ENCODE measurements at places on chromosomes 7 and 10.
A peak's percentile ranks its signal among the peaks of the same experiment; 100 is the strongest.

- DNase-seq = no peak
Measured at GRCh38 chr10:117237401-117237991, 3.4 kb upstream of the SLC18A2 start.

- DNase-seq = no peak
Measured at GRCh38 chr7:44293561-44294324, 31.7 kb downstream of the CAMK2B start.

DNA sequence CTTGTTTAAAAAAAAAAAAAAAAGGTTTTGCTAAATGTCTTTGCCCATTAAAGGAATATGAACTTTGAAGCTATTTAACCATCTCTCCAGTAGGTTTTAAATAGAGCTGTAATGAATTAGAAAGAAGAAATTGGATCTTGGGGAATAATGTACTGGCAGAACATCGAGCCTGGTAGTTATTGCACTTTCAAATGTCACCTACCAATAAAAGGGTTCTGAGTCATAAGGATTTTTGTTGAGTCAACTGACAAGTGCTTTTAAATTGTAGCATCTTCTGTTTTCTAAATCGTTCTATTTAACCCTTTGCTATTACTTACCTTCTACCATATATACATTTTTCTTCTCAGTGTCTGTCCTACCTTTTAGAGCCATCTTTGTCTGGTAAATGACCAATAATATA lies 10.7 kb downstream of the CUTC start:
- DNase-seq = no peak

GRCh38 chr10:110969183-110969582 lies 49.8 kb downstream of the SHOC2 start:
- no peak for DNase-seq

DNA sequence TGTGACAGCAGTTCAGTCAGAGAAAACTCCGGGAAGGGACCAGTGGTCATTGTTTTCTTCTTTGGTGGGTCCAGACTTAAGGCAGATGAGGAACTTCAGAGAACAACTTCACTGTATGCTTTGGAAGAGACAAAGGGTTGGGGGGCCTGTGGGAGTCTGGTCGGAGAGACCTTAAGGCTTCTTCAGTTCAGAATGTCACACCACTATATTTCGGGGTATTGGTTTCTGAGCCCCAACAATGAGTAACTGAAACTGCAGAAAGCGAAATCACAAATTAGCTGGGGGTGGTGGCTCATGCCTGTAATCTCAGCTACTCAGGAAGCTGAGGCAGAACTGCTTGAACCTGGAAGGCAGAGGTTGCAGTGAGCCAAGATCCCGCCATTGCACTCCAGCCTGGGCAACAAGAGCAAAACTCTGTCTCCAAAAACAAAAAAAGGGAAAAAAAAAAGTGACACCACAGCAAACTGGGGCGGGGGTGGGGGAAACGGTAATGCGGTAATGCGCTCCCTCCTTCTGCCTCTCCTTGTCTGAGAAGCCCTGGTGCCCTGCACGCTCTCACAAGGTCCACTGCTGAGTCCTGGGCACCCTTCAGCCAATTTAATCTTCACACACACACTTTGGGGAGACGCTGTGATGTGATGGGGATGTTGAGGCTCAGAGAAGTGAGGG lies 2.2 kb upstream of the ADIRF start:
- no peak for DNase-seq

GRCh38 chr7:151432658-151433521 lies 7.1 kb downstream of the CRYGN start:
- no peak for DNase-seq

DNA sequence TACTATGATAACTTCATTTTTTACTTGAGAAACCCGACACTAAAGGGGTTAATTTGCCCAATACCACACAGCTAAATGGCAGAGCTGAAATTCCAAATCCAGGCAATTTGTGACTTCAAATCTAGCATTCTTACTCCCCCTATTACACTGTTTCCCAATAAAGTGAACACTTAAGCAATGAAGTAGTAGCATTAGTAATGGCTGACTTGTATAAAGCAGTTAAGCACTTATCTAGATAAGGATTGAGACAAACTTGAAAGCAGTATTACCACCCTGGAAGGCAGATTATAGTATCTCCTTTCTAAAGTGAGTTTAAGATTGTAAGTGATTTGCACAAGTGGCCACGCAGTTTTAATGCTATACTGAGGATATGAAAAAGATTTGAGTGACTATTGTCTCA lies 39.3 kb downstream of the WASL start:
- no peak for DNase-seq

- peak; percentile 65 for DNase-seq
Measured at GRCh38 chr7:131513245-131514061, 43.0 kb downstream of the PODXL start.

DNA sequence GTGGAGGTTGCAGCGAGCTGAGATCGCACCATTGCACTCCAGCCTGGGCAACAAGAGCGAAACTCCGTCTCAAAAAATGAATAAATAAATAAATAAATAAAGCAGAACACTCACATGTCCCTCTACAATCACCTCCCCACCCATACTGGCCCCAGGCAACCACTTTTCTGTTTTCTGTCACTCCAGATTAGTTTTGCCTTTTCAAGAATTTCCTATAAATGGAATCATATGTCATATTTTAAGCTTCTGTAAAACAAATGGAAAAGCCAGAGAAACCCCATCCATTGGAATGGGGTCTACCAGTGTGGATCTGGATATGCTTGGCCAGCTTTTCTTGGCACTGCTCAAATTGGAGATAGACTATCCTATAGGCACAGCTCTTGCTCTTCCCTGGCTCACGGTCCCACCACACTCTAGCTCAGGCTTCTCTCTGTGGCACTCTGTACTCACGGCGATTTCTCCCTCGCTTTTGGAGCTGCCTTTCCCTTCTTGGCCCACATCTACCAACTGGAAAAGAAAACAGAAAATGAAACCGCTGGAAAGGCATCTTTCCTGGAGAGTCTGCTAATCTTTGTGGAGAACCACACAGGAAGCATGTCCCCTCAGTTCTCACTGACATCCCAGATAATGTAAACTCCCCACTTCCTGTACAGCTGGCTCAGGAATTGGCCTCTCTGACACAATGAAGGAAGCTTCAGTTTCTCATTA lies 210.1 kb downstream of the JCAD start:
- DNase-seq = no peak

DNA sequence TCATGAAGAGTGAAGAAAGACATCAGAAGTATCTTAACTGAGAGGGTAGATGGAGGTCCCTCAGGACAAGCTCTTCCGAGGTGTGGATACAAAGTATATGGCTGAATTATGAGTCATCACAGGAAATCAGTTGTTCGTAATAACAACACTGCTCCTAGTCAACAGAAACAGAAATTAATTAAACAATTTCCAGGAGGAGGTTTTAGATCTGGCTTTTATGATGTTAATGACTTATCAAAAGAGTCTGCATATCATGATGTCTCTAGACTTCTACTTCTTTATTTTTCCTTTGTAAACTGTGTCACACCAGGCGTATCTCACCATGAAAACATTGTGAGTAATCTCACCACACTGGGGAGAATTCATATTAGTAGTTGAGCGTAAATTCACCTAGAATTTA lies 31.2 kb downstream of the OSBPL3 start:
- no peak for DNase-seq

DNA sequence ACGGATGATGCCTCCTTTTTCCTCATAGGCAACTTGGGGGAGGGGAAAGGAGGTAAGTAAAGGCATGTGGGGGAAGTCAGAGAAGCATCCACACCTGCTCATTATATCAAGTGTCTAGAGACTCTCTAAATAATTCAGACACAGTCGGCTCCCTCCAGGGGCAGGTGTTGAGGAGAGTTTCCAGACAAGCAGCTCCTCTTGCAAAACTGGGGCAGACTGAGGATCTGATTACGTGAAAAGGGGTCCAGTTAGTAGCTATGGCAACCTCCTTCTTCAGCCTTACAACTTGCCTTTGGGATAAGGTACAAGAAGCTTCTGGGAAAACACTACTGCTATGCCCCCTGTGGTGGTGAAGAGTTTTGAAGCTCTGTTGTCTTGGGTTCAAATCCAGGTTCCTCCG lies 39.0 kb upstream of the SORBS1 start:
- DNase-seq = no peak

GRCh38 chr7:94697035-94697974 lies 41.4 kb upstream of the SGCE start:
- no peak for DNase-seq

DNA sequence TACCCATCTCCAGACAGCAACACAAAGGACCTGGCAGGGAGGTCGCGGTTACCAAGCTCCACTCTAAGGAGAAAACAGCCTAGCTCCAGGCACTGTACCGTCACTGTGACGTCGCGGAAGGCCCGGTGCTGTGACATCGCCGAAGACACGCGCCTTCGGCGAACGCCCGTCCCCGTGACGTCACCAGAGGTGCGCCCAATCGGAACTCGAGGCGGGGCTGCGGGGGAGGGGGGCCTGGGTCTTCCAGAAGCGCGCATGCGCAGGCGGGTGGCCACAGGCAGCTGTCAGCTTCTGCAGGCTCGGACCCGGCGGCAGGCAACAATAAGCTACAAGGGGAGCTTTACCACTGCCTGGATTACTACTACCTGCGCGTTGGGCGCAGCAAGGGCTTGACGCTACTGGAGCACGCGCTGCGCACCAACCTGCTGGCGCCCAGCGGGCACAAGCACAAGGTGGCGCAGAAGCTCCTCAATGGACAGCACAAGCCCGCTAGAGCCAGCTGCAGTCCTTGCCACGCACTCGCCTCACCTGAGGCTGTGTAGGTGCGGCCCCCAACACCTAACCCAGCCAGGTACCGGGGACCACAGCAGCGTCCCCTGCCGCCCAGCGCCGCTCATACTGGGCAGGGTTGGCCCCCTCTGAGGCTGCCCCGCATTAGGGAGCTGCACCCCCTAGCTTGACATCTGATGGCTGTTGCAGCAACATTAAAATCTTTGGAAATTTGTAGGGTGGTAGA lies 208.4 kb downstream of the TPST1 start:
- DNase-seq = peak; percentile 79

DNA sequence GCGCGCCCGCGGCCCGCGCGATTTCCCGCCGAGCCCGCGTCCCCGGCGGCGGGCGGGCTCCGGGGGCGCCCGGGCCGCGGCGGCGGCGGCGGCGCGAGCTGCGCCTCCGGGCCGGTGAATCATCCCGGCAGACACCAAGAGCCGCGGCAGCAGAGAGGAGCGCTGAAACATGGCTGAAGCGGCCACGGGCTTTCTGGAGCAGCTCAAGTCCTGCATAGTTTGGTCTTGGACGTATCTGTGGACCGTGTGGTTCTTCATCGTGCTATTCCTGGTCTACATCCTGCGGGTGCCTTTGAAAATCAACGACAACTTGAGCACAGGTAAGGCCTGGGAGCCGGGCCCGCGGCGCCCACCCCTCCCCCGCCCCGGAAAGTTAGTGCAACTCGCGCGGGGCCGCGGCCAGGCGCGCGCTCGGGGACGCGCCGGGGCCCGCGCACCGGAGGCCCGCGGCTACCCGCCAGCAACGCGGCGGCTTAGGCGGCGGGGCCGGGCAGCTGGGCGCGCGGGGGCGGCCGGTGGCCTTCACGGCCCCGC lies at the start of gene ST7:
Gene ST7, plus strand, starts transcription at position 130 of the 534 bp plus-strand sequence. Its CDS starts 40 bp downstream, at position 170.
- DNase-seq = peak; percentile 23

- DNase-seq = no peak
Measured at GRCh38 chr10:91587710-91588638, 44.9 kb downstream of the PPP1R3C start.

DNA sequence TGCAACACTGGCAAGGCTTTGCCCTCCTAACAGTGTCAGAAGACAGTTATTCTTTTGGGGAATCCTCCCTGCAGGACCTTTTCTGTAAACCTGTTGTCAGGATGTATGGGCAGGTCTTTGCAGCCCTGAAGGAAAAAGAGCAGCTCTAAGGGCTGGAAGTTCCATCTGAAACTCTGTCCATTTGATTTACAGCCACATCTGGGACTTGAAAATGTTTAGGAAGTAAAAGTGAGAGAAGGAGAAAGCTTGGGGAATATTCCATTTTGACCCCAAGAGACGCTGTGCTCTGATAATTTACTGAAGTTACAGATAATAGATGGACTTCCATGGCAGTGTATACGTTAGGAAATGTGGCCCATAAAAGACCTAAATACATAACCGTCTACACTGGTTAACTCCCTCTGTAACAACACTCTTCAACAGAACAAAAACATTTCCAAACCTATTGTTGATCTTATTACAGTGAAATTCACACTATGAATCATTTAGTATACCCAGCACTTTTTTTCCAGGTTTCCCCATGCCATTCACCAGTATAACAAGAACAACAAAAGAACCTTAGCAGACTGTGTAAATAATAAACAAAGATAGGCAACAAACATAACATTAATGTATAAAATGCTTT lies 89.1 kb downstream of the KIAA1549 start:
- DNase-seq = no peak

- no peak for DNase-seq
Measured at GRCh38 chr7:27239387-27240014, 3.1 kb upstream of the EVX1 start.

- DNase-seq = no peak
Measured at GRCh38 chr7:67056683-67057082, 60.0 kb downstream of the TYW1 start.

GRCh38 chr10:3467052-3467951 lies 294.7 kb upstream of the PITRM1 start:
- no peak for DNase-seq

DNA sequence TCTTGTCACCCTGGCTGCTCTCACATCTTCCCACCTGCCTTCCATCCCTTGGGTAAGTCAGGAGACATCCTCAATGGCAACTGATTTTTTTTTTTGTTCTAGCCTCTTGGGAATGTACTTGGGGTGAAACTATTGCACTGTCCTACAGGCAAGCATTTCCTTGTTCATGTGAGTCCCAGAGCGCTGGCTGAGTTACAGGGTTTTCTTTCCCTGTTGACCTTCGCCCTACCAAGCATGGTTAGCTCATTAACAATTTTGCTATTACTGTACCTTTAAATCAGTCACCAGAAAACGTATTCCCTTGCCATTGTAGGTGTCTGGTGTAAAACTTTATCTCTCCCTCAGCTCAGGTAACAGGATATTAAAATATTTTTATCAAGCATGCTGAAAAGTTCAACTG lies 98.9 kb downstream of the PRLHR start:
- no peak for DNase-seq

- no peak for DNase-seq
Measured at GRCh38 chr7:98976396-98977185, 98.3 kb downstream of the TRRAP start.

DNA sequence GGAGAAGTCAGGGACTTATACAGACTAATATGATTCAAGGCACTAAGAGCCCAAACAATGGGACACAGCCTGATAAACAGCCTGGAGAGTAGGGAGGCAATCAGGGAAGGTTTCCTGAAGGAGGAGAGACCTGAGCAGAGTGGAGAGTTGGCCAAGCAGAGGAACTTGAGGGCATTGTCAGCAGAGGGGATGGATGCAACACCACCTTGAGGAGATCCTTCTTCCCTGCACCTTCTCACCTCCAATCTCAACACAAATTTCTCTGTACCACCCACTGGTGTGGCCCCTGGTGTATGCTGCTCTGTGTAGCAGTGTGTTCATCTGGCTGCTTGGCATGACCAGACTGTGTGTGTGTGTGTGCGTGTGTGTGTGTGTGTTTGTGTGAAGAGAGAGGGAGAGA lies 146.2 kb downstream of the WDR11 start:
- DNase-seq = no peak

GRCh38 chr10:30063099-30063498 lies 3.7 kb upstream of the JCAD start:
- no peak for DNase-seq

Data from NCI-H187 treated with DMSO at 0.1 percent for 48 hours (cell line).